ENCODE measurements at places on chromosomes 3 and 15.

DNA sequence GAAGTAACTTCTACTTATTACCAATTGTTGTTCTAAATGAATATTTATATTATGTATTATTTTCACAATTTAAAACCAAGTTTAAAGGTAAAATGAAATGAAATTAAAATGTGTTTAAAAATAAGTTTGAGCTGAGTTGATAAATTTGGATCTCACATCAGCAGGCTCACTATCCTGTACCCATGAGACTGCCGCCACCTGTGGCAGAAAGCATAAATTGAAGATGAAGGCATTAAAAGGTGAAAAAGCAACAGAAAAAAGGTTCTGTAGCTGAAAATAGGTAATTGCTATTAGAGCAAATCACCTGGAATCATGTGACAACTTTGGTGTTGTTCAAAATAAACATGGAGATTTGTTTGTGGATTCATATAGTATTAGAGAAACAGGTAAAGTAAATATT lies 133.0 kb upstream of the CADM2 start:
- DNase-seq: no peak

DNA sequence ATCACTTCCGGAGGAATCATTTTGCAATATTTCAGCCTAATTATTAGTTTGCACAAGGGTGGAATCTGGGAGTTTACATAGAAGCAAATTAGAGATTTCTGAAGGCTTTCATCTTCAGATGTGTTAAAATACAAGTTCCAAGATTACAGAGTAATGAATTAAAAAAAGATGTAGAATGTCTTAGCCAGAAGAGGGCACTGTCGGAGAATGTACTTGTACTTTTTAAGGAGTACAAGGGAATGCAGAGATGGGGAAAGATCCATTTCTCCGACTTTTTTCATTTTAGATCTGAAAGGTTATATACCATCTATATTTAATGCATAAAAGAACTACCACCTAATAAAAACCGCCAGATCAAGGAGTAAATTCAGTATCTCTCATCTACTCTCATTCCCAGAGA lies 43.1 kb upstream of the WDR5B start:
- no peak for DNase-seq

- no peak for DNase-seq
These were observed 107.2 kb upstream of the RASGRP1 start for GRCh38 chr15:38671675-38672254.

GRCh38 chr3:10937141-10937825 lies 55.3 kb upstream of the SLC6A1 start:
- no peak for DNase-seq

DNA sequence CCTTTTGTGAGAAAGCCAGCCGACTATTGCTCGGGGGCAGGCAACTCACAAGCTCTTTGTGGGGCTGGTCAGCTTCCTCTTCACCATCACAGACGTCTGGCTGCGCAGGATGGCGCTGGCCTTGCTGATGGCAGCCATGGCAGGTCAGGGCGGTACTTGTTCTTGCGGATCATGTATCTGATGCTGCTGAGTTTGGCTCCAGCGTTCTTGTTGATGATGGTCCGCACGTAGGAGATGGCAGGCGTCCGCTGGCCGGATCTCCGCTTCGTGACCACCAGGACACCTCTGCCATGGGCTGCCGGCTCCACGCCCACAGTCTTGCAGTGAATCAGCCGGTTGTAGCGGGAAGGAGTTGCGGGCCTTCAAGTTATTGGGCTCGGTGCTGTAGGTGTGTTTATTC lies 67.9 kb upstream of the SLC7A14 start:
- DNase-seq: no peak

- DNase-seq: no peak
These were observed 81.0 kb upstream of the ROBO2 start for GRCh38 chr3:76958861-76959260.

GRCh38 chr15:87604857-87605446 lies 651.6 kb downstream of the NTRK3 start:
- DNase-seq: no peak

- no peak for DNase-seq
These were observed 4.2 kb upstream of the FGF7 start for GRCh38 chr15:49418811-49419210.

GRCh38 chr3:8482960-8483665 lies 18.5 kb upstream of the LMCD1 start:
- no peak for DNase-seq

DNA sequence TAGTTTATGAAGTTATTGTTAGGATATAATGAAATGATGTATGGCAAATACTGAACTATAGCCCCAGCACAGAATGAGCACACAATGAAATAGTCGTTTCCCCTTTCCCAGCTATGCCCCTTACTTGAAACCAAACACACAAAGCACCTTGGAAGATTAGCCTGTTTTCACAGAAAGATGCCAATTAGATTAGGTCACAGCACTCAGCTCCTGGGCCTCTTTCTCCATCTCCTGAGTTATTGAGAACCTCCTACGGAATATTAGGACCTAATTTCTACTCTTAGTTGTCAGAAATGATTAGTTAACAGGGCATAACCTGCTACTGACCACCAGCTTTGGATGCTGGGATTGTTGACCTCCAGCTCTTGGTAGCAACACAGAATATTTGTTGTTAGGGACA lies 269.4 kb upstream of the ROPN1 start:
- DNase-seq: no peak

DNA sequence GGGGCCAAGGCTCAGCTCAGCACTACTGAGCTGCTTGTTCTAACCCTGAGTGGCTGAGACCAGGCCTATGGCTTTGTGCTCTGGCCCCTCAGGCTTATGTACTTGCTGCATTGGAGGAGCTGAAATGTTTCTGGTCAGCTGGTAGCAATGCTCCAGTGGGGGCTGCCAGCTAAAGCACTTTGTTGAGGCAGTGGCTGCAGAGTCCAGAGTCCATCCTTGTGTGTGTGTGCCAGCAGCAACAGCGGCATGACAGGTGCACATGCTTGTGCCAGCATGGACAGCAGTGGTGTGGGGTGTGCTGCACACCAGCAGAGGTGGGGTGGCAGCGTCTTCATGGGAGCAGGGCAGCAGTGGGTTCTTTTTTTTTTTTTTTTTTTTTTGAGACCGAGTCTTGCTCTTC lies 169.1 kb downstream of the VPS8 start:
- no peak for DNase-seq

- DNase-seq: no peak
These were observed 26.3 kb downstream of the SCN11A start for GRCh38 chr3:39025222-39025970.

DNA sequence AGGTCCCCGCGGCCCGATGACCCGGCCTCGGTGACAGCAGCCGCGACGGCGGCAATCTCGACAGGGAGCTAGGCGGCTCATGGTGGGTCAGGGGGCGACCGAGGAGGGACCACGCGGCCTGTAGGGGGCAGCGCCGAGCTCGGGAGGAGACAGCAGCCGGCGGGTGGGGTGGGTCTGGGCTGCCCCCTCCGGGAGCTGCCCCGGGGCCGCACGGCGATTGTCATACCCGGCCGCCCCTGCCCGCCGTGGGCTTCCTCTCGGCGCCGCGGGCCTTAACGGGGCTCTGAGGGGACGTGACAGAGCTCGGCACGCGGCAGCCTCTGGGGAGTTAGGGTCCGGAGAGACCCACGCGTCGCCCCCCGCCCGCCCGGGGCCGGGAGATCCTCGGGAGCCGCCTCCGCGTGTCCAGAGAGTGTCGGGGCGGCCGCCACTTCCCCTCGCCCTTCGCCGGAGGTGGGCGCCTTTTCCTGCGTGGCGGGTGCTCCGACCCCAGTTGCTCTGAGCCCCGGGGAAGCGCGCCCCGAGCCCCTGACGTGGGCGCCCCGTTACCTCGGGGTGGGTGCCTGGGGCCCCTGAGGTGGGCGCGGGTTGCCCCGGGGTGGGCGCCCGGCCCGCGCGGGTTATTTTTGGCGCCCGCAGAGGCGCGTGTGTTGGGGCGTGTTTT lies 539 bp upstream of the PLCL2 start:
- DNase-seq: peak; percentile 40

GRCh38 chr15:69751147-69751546 lies 298.5 kb downstream of the RPLP1 start:
- DNase-seq: no peak

- DNase-seq: no peak
These were observed 29.6 kb downstream of the MYL3 start for GRCh38 chr3:46833346-46834300.

GRCh38 chr15:47378527-47378926 lies 338.8 kb upstream of the SEMA6D start:
- DNase-seq: no peak

DNA sequence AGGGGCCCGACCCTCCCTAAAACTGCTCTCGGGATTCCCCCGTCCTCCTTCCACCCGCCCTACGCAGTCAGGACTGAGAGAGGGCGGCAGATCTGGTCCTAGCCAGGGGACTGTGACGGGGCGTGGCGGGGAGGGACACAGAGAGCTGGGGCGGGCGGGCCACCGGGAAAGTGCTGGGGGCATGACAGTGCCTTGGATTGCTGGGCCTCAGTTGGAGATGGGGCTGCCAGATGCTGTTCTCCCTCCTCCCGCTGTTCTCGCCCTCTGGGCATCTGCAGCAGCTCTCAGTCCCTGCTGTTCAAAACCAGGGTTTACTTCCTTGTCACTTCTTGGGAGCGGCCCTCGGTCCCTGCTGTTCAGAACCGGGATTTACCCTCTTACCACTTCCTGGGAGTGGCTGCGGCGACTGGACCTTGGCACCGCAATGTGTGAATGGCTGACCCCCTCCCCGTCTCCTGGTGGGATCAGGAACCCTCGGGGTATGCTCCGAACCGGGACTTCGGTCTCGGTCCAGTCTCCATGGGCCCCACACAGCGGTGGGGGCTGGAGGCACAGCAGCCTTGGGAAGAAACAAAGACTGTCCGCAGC lies 1.8 kb upstream of the RPP25 start:
- DNase-seq: no peak

GRCh38 chr15:99253381-99254090 lies 2.3 kb downstream of the LRRC28 start:
- no peak for DNase-seq

All from activated CD8-positive, alpha-beta memory T cell treated with anti-CD3 and anti-CD28 coated beads for 1 hour (primary cell).